Bone marrow (tissue), 2 donors: ENCODE measurements at places on chromosomes 5 and 9.

DNA sequence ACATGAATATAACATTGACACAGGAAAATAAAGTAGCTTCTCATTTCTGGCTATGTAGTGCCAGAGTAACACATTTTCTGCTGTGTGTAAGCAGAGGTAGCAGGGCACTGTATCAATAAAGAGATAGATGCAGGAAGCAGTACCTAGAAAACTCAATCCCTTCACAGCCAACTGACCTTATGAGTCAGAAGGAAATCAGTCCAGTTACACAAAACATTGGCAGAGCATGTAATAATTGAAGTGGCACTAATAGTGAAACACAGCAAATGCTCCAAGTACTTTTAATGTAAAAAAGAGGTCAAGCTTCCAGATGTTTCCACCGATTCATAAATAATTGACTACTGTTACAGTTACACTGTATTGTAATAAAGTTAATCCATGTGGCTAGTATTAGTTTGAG is 706.6 kb downstream of the EFNA5 start:
- no peak for DNase-seq

DNA sequence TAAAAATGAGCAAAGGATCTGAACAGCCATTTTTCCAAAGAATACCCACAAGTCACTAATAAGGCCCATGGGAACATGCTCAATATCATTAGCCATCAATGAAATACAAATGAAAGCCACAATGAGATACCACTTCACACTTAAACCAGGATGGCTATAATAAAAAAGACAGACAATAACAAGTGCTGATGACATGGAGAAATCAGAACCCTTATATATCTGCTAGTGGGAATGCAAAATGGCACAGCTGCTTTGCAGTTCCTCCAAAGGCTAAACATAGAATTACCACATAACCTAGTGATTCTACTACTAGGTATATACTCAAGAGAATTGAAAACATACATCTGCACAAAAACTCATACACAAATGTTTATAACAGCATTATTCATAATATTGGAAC is 83.7 kb downstream of the HOMER1 start:
- DNase-seq = no peak

DNA sequence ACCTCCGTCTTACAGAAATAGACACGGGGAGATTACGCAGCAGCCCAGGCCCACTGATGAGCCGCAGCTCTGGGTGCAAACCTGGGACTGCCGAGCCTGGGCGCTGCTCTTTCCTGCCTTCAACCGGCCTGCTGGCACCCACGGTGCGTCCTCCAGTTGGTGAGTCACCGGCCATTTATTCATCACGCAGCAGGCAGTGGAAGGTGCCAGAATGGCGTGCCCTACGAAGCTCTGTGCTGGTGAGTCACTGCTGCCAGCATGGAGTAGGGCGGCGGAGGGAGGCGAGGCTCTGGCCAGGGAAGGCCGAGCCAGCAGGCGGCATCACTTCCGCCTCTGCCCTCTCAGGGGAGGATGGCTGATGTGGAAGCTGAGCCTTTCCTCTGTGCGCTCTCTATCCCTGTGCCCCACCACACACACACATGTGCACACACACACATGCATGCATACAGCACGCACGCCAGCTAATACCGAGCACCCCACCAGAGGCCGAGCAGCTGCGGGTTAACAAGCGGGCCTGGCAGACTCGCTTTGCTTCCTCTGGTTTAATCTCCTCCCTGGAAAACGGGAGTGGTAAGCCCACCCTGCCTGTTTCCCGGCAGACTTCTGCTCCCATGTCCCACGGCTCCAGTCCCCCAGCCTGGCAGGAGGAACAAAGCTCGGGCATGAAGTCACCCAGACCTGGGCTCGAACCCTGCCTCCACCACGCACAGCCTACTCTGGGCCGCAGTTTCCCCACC is 39.2 kb downstream of the OLFM1 start:
- DNase-seq = no peak

DNA sequence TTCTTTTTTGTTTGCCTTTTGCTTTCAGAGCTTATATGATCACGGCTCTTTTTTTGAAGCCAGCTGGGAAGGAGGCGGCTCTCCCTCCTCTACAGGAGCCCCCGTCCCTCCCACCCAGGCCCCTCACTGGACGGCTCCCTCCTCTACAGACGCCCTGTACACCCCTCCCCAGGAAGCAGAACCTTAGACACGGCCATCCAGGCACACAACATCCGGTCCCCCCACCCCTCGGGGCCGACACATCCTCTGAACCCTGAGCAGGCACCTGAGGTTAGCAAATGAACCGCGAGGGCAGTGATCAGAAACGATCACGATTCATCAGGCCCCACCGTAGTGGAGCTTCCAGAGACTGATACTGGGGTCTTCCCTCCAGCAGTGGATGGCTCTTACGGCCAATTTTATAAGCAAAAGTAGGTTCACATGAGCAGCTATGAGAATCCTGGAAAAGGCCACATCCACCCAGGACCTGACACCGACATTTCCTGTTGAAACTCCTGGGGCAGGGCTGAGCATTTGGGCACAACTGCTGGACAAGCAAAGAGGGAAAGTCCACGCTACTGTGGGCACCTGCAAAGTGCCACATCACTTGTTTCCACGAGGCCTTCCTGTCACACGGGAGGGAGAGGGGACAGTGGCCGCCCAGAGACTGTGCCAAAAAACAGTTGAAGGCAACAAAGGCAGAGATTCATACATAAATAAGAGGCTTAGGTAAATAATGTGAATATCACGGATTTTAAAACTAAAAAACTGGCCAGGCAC is 78.9 kb downstream of the SEMA4D start:
- no peak for DNase-seq

GRCh38 chr5:34551911-34552433 is 104.2 kb upstream of the RAI14 start:
- no peak for DNase-seq

- no peak for DNase-seq
Observed at GRCh38 chr9:125651576-125652232, 55.3 kb downstream of the MAPKAP1 start.

- no peak for DNase-seq
Observed at GRCh38 chr5:68122439-68123328, 92.9 kb upstream of the PIK3R1 start.

GRCh38 chr5:126124706-126125345 is 298.4 kb upstream of the GRAMD2B start:
- DNase-seq = no peak

GRCh38 chr5:56580864-56581263 is 234.5 kb upstream of the MAP3K1 start:
- no peak for DNase-seq

DNA sequence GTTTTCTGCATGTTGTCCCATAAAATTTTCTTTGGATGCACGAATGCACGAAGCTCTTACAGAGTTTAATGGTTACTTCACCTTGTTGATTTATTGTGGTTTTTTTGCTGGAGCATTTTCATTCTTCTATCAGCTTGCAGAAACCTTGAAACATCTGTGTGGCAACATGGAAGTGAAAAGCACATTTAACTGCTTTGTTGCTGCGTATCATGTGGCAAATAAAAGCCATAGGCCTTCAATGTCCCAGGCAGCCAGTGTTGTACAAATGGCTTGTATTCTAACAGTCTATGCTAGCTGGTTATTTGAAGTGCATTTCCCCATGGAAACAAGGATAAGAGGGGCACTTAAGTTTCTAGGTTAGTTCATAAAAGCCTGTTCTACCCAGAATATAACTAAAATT is 42.5 kb upstream of the RASGRF2 start:
- DNase-seq = no peak

GRCh38 chr9:114720086-114720676 is 38.2 kb upstream of the TEX48 start:
- no peak for DNase-seq

- no peak for DNase-seq
Observed at GRCh38 chr9:134223091-134223490, 58.7 kb upstream of the RNU6ATAC start.

DNA sequence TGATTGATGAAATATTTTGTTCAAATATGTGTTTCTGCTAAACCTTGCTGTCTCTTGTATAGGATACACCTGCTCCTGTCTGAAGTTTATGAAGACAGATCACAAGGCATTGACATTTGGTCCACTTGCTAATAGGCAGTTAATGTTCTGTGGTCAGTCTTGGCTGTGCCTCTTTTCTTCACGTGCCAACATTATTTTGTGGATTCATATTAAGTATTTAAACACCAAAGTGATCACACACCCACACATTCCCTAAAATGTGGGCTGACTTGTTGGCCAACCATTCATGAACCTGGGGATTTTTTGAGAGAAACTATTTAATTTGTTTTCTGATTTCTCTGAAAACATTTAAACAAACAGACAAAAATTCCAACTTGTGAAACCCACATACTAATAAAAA is 33.7 kb downstream of the ZNF462 start:
- DNase-seq = no peak

DNA sequence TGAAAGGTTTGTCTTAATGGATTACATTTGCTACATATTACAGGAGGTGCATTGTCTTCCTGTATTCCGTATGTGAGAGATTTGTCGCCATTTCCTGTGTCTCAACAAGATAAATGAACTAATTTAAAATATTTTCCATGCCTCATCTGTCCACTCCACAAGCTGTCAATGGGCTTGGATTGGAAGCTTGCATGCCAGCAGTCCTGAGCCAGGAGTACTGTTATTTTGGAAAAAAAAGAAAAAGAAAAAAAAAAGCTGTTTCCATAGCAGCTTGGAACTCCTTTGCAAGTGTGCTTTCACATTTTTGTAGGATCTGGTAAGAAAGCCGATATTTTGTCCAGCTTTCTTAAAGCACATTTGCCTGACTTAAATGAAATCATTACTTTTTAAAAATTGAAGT is 330.8 kb downstream of the KDM4C start:
- no peak for DNase-seq

GRCh38 chr9:127955294-127956015 is 17.8 kb upstream of the DPM2 start:
- no peak for DNase-seq

DNA sequence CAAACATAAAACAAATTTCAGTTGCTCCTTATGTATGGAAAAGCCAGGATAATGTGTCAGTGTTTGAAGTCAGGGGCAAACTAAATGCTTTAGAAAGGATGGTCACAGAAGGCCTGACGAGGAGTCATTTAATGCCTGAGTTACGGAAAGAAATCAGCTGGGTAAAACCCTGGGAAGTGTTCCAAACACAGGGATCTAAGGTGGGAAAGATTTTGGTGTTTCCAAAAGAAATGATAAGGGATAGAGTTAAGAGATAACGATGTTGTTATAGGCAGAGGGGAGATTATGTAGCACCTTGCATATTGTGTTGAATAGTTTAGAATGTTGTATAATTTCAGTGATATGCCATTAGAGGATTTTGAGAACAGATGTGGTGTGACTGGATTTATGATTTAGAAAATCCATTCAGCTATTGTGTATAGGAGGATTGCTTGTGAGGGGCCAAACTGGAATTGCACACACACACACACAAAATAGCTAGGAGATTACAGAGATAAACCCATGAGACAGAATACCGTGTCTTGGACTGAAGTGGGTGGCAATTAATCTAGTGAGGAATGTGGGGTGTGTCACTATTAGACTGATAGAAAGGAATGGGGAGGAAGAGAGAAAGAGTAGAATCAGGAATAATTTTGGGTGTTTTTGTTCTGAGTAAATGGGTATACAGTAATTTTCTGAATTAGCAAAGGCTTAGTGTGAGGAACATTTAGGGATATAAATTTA is 274.2 kb upstream of the DAB2 start:
- DNase-seq = no peak

DNA sequence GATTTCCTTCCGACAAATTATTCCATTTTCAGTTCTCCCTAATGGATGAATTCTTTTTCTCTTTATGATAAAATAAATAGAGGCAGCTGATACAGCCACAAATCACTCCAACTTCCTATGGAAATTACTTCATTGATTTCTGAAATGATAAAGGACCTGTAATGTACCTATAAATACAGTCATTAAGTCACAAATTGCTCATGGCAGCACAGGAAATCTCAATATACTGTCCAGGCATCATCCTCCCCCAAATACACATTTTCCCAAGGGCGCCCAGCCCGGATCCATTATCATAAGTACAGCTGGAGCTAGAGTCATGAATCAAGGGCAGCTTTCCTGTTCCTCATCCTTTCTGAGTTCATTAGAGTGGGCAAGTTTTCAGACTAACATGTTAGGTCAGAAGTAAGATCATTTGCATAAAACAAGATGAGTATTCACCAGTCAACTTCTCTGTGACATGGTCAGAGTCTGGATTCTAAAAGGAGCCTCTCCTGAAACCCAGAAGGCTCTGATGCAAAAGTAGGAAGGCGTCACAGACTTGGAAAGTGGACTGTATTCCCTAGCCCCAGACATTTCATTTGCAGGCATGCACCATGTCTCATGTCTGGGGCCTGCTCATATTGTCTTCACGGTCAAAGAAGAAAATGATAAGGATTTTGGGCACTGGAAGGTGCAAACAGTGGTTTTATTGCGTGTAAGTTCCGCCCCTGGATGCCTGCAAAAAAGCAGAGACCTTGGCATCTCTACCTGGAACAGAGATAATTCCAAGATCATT is 383.2 kb downstream of the PLK2 start:
- DNase-seq = no peak

GRCh38 chr5:33408816-33409215 is 31.9 kb upstream of the TARS1 start:
- no peak for DNase-seq
